ENCODE measurements at places on chromosomes 13 and 19.

DNA sequence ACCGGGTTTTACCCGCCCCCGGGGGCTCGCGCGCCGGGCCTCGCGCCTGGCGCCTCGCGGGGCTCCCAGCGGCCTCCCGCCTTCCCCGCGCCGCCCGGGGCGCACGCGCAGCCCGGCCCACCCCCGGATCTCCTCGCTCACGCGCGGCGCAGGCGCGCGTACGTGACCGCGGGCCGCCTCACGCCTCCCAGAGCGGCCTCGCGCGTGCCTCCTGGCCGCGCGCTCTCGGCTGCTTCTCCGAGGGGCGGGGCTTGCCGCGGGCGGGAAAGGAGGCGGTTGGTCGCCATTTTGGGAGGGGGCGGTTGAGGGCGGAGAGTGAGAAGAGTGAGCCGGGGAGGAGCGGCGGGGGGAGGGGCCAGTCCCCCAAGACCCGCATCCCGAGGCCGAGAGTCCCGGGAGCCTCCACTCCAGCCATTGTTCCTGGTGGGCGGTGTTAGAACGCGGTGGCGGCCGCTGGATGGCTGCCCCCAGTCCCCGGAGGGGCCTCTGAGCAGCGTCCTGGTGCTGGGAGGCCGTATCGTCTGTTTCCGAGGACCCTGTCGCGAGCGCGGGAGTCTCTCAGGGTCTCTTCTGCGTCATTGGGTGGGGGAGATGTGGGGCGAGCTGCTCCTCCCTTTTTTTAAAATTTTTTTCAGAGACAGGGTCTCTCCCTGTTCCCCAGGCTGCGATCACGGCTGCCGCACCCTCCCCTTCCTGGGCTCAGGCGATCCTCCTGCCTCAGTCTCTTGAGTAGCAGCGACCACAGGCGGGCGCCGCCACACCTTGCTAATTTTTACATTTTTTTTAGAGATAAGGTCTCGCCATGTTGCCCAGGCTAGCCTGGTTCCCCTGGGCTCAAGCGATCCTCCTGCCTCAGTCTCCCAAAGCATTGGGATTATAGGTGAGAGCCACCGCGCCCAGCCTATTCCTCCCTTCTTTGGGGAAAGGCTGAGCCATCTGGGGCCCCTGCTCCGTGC lies at the start of gene ZNF541:
Gene ZNF541, minus strand, starts transcription at position 78 of the 956 bp plus-strand sequence. CDS start 17,292 bp downstream, outside the sequence.
- peak; percentile 44 for DNase-seq

GRCh38 chr13:101955764-101956163 lies 446.1 kb downstream of the FGF14 start:
- DNase-seq, result no peak

DNA sequence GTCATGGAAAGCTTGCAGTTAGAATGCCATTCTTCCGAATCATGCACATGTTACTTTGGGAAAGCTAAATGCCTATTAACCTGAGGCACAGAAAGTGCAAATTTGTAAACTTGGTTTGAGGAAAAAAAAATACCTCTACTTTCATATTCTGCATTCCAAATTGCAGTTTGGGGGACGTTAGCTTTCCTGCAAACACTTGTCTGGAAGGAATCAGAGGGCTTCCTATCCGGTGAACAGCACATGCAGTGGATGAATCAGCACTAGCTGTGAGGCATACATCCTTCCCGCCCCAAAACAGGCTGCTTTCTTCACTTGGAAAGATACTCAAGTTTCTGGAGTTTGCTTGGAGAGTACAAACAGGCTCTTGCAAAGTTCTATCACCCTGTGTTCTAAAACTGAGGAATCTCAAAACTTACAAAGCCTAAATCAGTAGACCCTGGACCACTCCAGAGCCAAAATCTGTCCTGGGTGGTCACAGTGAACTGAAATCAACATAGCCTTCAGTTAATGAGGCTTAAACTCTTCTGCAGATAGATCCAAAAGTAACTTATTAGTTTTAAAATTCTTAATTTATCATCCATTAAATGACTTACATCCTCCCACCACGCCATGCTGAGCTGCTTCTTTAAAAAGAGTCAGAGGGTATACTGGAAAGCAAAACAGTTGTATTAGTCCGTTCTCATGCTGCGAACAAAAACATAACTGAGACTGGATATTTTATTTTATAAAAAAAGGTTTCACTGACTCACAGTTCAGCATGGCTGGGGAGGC lies 802.3 kb upstream of the ARGLU1 start:
- no peak for DNase-seq

DNA sequence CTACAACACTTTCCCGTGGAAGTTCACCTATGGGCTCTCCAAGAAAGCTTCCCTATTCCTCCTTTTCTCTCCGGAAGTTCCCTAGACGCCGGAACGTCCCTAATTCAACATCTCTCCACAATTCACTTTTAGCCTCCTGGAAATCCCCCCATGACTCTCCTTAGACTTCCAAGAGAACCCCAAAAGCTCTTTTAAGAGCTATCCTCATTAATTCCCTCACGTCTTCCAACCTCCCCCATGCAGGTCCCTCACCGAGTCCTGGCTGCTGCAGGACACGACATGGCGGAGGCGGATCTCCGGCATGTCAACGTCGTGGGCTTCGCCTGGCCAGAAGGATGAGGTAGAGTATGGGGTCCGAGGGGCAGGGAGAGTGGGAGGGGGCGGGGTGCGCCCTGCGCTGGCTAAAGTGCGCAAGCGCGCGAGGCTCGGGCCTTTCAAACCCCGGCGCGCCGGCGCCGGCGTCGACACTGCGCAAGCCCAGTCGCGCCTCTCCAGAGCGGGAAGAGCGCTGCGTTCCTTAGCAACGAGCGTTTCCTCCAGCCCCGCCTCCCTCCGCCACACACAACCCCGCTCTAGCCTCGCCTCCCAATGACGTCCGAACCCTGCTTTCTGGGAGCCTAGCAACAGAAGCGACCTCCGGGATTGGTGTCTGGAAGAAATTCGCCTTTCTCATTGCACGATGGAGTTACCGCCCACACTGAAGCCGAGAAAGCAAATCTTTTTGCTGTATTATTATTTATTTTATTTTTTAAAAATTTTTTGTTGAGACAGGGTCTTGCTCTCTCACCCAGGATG lies at the start of the genes PINLYP and XRCC1:
Gene PINLYP, plus strand, starts transcription at position 646 of the 795 bp plus-strand sequence. CDS start 1,391 bp downstream, outside the sequence.
Gene XRCC1, minus strand, starts transcription at position 372 of the 795 bp plus-strand sequence. Its CDS starts 69 bp downstream, at position 303.
- peak; percentile 99 for DNase-seq

DNA sequence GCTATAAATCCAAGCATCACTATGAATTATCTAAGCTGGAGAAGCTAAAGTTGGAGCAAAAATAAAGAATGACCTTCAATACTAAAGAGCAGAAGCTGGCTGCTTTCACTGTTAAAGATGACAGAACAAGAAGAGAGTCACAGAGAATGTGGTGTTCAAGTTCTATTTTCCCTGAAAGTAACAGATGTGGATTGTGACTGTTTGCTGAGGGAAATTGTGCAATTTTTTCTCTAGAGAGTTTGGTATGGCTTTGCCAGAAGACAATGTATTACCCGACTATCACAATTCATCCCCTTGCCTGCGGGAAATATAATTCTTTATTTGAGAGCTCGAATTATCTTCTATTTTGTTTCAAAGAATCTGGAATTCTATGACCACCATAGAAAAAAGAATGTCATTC lies 83.1 kb downstream of the TNFSF13B start:
- DNase-seq, result no peak

DNA sequence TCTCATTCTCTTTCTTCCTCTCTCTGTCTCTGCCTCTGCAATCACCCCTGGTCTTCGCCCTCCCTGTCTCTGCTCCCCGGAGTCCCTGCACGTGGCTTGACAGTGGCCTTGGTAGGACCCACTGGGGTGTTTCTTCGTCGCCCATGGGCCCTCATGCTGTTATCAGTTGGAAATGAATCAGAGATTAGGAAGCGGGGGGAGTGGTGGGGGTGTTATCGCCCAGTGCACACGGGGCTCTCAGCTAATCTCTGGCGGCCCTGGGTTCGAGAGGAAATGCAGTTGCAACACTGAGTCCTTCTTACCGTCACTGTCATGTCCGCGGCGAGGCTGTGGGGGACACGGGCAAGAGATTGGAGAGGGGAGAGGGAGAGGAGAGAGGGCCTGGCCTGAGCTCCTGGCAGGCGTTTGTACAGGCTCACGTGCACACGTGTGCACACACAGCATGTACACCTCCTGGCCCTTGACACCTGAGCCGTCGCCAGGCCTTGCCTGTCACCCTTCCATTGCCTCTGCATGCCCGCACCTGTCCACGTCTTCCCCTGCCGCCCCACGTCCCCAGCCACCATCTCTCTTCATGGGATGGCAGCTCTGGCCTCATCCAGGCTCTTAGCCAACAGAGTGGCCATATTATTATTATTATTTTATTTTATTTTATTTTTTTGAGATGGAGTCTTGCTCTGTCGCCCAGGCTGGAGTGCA lies 37.8 kb upstream of the SLC7A10 start:
- DNase-seq, result no peak

GRCh38 chr19:4037301-4037949 lies 29.3 kb downstream of the ZBTB7A start:
- DNase-seq, result no peak

DNA sequence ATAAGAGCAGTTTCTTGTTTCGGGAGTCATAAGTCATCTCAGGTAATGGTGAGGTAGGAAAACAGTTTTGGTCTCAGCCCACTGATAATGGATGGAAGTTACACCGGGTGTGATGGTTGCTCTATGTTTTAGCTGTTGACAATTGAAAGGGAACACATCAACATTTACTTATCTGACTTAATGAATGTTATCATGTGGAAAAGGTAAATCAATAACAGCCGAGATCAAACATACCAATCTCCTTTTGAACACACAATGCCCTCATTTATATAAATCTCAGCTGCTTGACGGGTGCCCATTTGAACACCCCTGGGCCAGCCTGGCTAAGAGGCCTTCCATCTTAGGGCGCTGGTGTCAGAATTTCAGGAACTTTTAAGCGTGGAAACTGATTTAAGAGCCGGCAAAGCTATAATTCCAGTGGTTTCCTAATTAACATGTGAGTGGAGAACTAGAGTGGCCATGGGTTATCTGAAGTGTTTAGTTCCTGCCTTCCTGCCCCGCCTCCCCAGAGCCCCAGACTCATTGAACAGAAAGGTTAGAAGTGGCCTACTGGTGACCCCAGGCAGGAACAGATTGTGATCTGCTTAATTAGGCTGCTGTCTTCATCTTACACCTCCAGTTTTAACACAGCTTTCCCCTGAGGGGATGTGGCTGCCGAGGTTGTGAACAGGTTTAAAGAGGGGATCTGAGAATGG lies 572.7 kb downstream of the FGF9 start:
- DNase-seq, result no peak

GRCh38 chr13:78465250-78465649 lies 138.1 kb downstream of the POU4F1 start:
- DNase-seq, result no peak

GRCh38 chr13:30222254-30222653 lies 85.1 kb downstream of the KATNAL1 start:
- DNase-seq, result no peak

DNA sequence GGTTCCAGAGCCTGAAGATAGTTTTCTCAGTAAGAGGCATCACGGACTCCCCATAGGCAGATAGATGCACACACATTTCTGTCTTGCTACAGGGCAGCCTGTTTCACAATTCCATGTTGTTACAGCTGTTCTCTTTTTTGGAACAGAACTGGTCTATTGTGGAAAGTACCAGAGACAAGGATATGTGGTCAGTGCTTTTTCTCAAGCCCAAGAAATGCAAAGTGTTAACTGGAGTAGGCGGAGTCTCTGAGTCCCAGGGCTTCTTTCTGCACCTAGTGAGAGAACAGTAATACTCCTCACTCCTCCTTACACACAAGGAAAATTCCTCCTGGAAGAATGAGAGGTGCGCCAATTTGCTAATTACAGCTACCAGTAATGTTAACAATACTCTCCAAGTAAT lies 141.6 kb upstream of the ARGLU1 start:
- no peak for DNase-seq

DNA sequence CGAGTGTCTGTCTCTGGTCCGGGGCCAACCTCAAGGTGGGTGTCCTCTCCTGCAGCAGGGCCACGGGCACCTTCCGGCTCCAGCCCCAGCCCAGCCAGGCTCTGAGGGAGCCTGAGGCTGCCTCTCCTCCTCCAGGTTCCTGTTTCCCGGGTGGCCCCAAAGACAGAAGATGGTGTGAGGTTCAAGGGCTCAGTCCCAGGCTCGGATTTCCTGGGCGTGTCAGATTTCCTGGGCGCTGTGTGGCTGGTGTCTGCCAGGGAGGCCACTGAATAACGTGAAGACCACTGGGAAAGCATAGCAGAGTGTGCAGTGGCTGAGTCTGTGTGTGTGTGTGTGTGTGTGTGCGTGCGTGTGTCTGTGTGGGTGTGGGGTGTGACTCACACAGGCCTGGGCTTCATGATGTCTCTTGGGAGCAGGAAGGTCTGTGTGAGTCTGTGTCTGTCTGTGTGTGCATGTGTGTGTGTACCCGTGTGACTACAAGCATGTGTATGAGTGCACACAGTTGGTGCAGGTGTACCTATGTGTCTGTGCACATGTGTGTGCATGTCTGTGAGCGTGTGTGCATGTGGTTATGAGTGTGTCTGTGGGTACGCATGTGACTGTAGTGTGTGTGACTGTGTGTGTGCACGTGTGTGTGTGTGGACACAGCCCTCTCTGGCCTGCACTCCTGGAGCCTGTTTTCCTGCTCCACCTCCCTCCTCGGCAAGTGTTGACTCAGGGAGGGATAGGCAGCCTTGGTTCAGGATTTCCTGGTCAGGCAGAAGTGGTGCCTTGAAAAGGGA lies 28.3 kb downstream of the CEBPA start:
- no peak for DNase-seq

- no peak for DNase-seq
Measured at GRCh38 chr19:9032136-9032631, 22.0 kb upstream of the MUC16 start.

- DNase-seq, result no peak
Measured at GRCh38 chr19:15197942-15198341, 2.9 kb downstream of the NOTCH3 start.

- DNase-seq, result no peak
Measured at GRCh38 chr19:6097911-6098310, 12.4 kb downstream of the RFX2 start.

DNA sequence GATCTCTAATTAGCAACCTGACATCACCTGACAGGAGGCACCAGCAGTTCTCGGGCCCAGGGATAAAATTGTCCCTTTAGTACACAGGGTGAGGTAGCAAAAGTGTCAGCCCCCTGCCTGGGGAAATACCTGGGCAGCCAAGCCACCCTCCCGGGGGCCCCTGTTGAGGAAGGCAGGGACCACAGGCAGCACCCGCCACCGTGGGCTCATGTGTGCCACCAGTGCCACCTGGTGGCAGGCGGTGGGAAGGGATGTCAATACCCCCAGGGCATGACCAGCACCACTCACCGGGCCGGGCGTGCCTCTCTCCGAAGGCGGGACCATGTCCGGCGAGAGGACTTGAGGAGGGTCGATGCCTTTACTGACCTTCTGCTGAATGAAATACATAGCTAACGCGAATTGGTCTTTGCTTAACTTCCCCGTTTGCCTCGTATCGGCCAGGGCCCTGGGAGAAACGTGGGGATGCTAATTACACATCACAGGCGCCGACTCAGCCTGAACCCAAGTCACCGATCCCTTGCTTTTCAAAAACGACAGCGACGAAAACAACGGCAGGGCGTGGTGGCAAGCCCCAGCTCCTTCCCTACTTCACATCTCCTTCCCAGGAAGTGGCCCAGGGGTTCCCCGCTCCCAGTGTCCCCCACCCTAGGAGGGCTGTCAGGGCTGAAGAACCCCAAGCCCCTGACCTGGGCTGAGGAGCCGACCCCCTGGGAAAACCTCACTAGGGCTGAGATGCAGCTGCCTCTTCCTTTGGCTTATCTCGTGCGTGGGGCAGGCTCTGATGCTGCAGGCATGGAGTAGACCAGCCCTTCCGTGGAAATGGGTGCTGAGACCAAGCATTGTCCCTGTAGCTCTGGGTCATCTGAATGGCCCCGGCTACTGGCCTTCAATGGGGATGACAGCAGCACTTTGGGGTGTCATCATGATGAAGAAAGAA lies 53.8 kb downstream of the EPS15L1 start:
- peak; percentile 34 for DNase-seq

- DNase-seq, result no peak
Measured at GRCh38 chr19:13917888-13918406, 11.9 kb downstream of the CC2D1A start.
